Spleen (tissue), 13 donors: ENCODE measurements at places on chromosomes 12 and 14. TPM values are rescaled to one million over a fixed set of nuclear protein-coding genes. Genes with fewer than 3 reads are reported as not detected.

DNA sequence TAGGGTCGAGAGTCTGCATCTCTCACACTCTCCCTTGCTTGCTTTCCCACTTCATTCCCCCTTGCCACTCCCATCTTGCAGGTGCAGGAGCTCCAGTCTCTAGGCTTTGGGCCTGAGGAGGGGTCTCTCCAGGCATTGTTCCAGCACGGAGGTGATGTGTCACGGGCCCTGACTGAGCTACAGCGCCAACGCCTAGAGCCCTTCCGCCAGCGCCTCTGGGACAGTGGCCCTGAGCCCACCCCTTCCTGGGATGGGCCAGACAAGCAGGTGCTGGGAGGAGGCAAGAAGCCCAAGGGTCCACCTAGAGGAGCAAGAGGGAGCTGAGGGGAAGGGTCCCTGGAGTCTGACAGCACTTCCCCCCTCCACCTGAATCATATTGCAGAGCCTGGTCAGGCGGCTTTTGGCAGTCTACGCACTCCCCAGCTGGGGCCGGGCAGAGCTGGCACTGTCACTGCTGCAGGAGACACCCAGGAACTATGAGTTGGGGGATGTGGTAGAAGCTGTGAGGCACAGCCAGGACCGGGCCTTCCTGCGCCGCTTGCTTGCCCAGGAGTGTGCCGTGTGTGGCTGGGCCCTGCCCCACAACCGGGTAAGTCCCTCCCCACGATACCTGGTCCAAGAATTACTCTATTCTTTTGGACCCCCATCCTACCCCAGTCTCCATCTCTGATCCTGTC lies 4.2 kb downstream of the RNF31 start:
- H3K4me3 ChIP-seq = no peak overlapping the region
- DNase-seq = no peak
- H3K4me1 ChIP-seq = peaks cover 32% of the 10 kb centered on the region

DNA sequence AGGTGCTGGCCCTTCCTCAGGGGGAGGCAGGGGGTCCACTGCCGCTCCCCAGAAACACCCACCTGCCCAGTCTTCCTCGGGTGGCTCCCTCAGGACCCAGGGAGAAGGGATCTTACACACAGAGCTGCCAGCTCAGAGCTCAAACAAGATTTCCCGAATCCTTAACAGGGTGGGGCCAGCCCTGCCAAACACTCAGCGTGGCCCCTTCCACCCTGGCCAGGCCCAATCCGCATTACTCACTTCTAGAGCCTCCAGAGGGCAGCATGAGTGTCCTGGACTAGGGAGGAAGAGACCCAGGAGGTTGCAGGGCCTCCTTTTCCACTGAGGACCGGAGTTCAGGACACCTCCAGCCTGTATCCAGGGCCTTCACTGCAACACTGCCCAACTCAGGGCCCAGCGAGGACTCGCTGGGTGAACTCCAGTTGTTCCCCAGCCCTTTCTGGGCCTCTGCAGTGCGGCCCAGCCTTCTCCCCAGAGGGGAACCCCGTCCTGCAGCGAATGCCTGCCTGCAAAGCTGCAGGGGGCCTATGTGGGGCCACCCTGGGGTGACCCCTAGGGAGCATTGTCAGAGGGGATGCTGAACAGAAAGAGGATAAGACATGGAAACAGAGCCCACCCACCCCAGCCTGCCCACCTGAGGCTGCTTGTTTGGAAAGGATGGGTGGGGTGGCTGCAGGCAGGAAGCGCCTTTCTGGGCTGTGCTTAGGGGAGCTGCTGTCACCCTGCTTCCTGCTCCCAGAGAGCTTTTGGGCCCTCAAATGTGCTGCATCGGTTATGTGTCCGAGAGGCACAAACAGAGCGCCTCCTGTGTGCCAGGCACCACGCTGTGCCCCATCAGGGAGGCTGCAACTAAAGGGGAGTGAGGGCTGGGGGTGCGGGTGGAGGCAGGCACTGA lies 43.8 kb downstream of the CCNK start:
- H3K27me3 ChIP-seq = no peaks in the 10 kb centered on the region
- no peaks in the 10 kb centered on the region for H3K36me3 ChIP-seq
- no peak overlapping the region for H3K4me3 ChIP-seq
- H3K4me1 ChIP-seq = peaks cover 53% of the 10 kb centered on the region
- no peak overlapping the region for H3K27ac ChIP-seq

- H3K36me3 ChIP-seq = peaks cover 25% of the 10 kb centered on the region
- H3K4me3 ChIP-seq = no peak overlapping the region
- H3K27ac ChIP-seq = no peak overlapping the region
- peaks cover 93% of the 10 kb centered on the region for H3K4me1 ChIP-seq
Measured at GRCh38 chr12:108551535-108551934, 9.4 kb downstream of the SART3 start.

Gene POTEM
- polyA plus RNA-seq = not detected

Gene PDZRN4
- polyA plus RNA-seq = 0.08 TPM

Gene SERPINA9
- polyA plus RNA-seq = 0.10 TPM
